ENCODE measurements at places on chromosomes 16 and 17.
A peak's percentile ranks its signal among the peaks of the same experiment; 100 is the strongest.

DNA sequence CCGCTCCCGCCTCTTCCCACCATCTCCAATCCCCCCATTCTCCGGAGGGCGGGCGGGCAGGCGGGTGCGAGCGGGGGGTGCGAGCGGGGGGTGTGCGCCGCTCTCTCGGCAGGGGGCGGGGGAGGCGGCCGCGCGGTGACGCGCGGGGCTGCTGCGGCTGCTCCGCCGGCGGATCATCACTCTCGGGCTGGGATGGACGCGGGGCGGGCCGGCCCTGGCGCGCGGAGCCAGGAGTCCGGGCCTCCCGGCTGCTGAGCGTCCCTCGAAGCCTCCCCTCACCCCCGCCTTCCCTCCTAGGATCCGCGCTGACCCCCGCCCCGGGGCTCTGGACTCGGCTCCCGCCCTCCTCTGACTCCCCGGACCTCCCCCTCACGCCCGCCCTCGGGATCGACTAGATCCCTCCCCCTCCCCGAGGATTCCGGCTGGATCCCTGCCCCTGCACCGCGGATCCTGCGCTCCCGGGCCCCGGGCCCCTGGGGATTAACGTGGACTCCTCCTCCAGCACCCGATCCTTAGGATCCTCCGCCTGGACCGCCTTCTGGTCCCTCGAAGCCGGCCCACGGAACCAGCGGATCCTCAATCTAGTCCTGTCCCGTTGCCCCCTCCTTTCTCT, 946 bp upstream of the TMEM256 start:
- DNase-seq = peak; percentile 70

- DNase-seq = peak; percentile 74
Measured at GRCh38 chr16:84518804-84519341, 14.4 kb upstream of the MEAK7 start.

DNA sequence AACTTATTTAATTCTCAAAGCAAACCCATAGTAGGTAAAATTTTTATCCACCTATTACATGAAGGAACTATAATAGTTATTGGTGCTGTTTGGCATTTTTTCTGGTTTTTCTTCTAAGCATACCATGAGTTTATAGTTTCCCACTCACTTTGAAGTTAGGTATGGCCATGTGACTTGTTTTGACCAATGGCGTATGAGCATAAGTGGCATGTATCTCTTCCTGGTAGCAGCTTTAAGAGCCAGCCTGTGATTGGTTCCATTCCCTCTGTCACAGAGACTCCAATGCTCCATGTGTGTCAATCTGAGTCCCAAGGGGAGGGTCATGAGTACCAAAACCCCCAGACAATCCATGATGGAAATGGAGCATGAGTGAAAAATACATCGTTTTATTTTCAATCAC, 282.9 kb upstream of the N4BP1 start:
- DNase-seq = no peak

DNA sequence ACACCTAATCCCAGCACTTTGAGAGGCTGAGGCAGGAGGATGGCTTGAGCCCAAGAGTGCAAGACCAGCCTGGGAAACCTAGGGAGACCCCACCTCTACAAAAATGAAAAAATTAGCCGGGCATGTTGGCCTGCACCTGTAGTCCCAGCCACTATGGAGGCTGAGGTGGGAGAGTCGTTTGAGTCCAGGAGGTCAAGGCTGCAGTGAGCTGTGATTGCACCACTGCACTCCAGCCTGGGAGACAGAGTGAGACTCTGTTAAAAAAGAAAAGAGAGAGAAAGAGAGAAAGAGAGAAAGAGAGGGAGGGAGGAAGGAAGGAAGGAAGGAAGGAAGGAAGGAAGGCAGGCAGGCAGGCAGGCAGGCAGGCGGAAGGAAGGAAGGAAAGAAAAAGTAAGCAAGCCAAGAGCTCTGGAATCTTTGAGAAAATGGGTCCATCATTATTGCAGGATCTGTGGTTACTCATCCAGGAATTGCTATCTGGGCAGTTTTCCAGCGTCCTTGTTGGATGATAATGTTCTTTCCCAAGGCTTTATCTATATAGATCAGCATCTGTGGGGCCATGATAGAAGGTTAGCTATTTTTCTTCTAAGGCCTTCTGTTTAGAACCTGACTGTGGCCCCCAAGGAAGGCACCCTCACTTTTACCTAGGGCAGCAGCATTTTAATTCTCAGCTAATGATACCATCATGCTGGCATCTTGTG, 533.2 kb upstream of the CDH5 start:
- DNase-seq = no peak

DNA sequence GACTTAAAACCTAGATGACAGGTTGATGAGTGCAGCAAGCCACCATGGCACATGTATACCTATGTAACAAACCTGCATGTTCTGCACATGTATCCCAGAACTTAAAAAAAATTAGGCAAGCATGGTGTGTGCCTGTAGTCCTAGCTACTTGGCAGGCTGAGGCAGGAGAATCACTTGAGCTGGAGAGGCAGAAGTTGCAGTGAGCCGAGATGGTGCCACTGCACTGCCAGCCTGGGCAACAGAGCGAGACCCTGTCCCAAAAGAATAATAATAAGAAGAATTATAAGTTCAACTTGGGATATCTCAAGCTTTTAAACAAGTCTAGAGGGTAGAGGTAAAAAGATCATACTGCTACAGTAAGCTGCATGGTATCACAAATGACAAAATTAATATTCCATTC, 9.8 kb downstream of the CDC6 start:
- DNase-seq = no peak

GRCh38 chr16:85556456-85557082, 56.6 kb upstream of the GSE1 start:
- DNase-seq = peak; percentile 76

GRCh38 chr17:8965394-8966168, at the start of gene PIK3R5:
PIK3R5 (minus strand) TSS chr17:8965707; CDS start chr17:8911494, 54,213 bp downstream.
- DNase-seq = peak; percentile 89

DNA sequence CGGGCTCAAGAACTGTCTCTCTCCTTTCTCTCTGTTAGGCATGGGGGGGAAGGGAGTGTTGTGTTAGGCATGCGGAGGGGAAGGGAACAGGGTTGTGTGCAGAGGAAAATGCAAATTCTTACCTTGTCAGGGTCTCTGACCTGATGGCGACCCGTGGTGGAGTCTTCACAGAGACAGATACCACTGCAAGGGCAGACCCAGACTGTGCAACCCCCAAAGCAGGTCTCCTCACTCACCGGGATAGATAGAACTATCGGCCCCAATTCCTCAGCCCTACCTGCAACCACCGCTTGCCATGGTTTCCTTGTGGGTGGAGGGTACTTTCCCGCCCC, 9.6 kb upstream of the MPP2 start:
- no peak for DNase-seq

GRCh38 chr17:74157366-74157765, 46.1 kb upstream of the RPL38 start:
- DNase-seq = no peak

DNA sequence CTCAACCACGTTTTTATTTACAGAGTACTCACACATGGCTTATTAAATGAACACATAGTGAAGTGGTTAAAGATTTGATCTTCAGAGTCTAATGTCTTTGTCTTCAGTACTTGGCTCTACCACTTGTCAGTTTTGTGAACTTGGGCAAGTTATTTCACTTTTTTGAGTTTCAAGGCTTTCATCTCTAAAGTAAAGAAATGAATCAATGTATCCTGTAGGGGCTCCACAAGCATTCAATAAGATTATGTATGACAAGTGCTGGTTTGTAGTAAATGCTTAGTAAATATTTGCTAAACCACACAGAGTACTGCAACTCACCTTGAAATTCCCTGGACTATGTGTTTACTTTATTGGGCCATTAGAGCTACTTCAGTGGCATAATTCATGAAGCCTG, 446.0 kb upstream of the GOT2 start:
- DNase-seq = no peak

- peak; percentile 72 for DNase-seq
Measured at GRCh38 chr16:3095869-3096268, 3.2 kb downstream of the ZSCAN10 start.

DNA sequence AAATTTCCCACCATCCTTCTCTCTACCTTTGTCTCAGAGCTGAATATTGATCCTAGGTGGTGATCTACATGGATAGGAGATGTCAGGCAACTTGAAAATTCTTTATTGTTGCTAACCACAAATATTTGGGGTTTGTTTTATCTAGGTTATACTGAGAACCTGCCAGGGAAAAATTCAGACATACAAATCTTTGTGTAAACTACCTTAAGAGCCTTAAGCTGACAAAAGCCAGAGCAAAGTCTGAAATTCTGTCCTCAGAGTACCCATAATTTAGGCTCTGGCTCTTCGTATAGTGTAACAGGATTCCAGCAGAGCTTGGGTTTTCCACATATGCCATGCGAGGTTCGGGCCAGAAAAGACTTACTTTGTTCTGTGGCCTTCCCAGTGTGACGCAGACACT, 406.7 kb upstream of the MAF start:
- DNase-seq = no peak

DNA sequence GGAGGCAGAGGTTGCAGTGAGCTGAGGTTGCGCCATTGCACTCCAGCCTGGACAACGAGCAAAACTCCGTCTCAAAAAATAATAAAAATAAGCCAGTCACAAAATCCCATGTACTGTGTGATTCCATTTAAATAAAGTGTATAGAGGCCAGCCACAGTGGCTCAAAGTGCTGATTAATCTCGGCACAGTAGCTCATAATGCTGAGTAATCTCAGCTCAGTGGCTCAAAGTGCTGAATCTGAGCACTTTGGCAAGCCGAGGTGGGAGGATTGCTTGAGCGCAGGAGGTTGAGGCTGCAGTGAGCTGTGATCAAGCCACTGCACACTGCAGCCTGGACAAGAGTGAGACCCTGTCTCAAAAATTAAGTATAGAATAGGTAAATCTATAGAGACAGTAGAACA, 4.9 kb downstream of the TMED6 start:
- DNase-seq = no peak

- no peak for DNase-seq
Measured at GRCh38 chr17:48192321-48192731, 84.8 kb downstream of the SNX11 start.

DNA sequence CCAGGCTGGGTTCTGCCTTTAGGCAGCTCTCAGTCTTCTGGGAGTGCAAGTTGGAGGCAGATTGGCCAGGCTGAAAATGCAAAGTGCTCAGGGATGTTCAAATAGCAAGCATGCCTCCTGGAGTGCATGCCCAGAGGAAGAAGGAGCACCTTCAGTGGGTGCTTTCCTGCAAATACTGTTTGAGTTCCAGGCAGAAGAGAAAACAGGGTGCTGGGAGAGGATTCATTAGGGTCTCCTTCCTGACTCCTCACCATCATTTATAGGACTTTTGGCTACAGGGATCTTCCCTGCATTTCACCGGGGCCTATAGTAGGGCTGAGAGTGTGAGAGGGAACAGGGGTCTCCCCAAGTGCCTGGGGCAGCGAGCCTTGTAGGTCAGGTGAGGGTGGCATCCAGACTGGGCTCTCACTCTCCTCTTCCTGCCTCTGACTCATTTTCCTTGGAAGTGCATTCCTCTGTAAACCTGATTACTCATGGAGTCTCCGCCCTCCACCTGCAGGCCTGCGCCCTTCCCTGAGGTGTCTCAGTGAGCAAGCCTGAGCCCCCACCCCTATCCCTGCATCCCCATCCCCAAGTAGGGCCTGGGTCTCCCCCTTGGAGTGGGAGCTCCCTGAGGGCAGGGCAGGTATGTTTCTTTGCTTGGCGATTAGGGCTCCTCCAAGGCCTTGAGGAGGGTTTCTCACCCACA, 17.1 kb upstream of the TNS4 start:
- no peak for DNase-seq

DNA sequence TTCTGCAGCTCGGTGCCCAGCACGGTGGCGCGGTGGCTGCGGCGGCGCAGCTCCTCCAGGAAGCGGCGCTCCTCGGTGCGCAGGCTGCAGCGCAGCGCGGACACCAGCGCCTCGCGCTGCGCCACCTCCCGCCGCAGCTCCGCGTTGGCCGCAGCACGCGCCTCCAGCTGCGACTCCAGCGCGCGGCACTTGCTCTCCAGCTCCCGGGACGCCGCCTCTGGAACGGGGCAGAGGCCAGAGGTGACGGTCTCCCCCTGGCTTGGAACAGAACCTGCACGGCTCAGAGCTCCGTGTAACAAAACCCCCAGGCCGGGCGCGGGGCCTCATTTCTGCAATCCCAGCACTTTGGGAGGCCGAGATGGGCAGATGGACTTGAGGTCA, 13.2 kb upstream of the CLUH start:
- DNase-seq = peak; percentile 76
